ENCODE measurements at places on chromosomes 12 and 14.

GRCh38 chr14:30958555-30959407, 66.7 kb upstream of the AP4S1 start:
- DNase-seq: no peak

DNA sequence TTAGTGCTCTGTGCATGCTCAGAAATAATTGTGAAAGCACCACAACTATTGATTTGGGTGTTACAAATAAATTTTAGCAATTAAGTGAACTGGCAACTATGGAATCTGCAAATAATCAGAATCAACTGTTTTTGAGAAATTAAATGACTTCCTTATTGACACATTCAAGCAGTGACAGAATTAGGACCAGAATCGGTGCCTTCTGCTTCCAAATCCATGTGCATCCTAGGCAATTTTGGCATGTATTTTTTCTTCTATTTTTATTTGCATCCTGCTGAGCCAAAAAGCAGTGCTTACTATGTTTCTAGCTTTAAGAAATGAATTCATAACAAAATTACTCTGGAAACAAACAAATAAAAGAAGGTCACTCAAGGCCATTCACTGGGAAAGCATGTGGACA, 408.2 kb downstream of the GXYLT1 start:
- DNase-seq: no peak

DNA sequence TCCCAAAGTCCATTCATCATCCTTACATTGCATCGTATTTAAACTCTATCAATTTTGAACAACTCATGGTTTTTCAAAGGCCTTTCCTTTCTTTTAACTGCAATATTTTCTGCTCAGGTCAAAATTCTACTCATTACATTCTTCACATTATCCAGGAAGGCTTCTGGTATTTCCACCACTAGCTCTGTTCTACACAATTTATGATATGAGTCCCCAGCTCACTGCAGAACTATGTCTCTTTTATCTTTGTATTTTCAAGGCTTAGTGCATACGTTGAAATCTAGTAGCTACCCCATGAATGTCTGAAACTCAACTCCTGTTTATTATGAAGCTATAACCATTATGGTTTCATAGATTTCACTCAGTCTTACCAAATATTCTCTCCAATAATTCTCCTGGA, 282.9 kb downstream of the DUSP6 start:
- DNase-seq: no peak

- no peak for DNase-seq
Observed at GRCh38 chr12:89895591-89895990, 187.0 kb upstream of the ATP2B1 start.

DNA sequence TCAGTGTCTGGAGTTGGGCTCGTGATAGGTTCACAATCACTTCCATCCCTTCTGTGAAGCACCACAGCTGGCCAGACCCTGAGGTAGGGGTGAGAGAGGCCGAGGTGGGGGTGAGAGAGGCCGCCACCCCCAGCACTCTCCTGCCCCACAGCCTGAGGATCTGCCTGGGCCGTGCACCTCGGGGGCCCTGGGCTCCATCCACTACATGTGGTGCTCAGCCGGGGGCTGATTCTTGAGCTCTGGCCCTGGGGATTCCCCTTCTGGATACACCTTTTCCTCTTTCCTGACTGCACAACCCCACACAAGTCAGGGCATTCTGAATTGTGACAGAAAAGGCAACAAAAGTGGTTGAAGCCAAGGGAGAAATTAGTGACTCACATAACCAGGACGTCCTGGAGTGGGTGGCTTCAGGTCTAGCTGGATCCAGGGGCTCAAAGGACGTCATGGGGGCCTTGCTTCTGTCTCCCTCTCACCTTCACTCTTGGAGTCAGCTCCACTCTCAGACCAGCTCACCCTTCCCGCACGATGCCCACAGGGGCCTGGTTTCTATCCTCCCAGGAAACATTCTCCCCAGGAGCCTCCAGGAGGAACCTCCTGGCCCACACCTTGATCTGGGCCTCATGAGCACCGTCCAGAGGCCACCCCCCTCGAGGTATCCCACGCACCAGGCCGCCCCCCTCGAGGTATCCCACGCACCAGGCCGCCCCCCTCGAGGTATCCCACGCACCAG, 12.1 kb upstream of the FBRSL1 start:
- DNase-seq: no peak

- no peak for DNase-seq
Observed at GRCh38 chr12:50567926-50568325, 63.1 kb downstream of the DIP2B start.

- DNase-seq: peak; percentile 63
Observed at GRCh38 chr12:3275171-3276041, 198.2 kb downstream of the TSPAN9 start.

- no peak for DNase-seq
Observed at GRCh38 chr14:103172921-103173320, 49.7 kb downstream of the TNFAIP2 start.

DNA sequence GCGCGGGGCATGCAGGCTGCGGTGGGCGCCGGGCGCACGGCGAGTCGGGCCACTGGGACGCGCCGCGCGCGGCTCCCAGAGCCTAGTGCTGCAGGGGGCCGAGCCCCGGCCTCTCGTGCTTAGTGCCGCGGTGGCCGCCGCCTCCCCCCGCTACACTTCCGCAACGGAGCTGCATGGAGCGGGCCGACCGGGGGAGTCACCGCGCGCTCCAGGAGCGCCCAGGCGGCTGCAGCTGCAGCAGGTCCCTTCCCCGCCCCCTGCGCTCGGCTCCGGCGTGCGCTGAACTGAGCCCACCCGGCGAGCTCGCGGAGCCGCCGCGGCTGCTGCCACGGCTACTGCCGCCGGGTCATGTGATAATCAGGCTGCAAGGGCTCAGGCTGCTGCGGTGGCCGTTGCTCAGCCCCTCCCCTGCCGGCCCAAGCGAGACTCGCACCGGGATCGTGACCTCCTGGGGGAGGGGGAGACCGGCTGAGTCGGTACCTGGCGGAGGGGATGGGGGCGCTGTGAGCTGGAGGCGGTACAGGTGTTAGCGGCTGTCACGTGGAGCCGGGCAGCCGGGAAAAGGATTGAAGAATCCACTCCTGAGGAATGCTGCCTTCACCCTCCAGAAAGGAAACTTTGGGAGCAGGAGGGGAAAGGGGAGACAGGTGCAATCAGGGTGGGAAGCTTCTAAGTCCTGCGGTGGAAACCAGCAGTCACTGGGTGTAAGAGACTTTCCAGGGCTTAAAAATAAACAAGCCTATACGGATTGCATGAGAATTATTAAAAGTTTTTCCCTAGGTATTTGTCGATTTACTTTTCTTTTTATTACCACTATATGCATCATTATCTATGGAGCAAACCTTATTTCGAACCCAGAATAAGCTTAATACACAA, at the start of gene PPM1H:
PPM1H (minus strand) TSS at position 352 of the 876 bp plus-strand sequence. CDS start 414 bp downstream, outside the sequence.
- no peak for DNase-seq

DNA sequence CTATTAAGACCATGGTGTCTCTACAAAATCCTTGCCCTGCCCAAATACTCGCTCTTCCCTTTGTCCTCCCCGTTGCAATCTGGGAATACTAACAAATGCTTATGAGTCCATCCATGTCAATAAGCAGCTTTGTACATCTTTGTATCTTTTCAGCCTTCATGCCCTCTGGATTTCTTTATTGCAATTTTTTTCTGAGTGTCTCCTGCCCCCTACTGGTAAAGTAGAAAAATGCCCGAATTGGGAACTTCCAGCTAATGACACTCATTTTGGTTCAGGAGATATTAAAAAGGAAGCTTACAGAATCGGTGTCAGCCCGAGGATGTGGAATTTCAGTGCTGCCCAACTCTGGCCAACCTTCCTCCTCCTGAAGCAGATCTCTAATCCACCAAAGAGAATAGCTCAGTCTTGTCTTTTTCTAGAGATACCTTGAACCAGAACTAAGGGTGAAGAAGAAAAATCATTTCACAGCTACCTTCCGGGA, 46.0 kb downstream of the SH2B3 start:
- peak; percentile 12 for DNase-seq

- no peak for DNase-seq
Observed at GRCh38 chr12:42090899-42091298, 53.8 kb downstream of the GXYLT1 start.

DNA sequence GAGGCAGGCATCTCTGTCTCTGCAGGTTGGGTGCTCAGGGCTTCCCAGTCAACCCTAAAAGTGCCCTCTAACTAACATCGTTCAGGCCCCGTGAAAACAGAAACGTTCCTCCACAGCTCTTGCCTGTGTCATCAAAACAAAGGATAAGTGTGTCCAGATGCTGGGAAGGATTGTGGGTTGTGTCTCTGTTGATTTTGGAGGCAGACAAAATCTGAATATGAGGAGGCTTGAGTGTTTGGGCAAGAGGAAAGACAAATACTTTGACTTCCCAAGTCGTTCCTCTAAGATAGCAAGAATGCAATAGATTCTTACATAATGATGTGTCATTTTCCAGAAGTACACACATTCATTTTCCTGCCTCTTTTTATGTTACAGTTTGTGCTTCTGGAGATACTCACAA, 52.9 kb downstream of the SERPINA3 start:
- DNase-seq: no peak

- DNase-seq: no peak
Observed at GRCh38 chr14:64550621-64551333, 1.0 kb downstream of the PPP1R36 start.

DNA sequence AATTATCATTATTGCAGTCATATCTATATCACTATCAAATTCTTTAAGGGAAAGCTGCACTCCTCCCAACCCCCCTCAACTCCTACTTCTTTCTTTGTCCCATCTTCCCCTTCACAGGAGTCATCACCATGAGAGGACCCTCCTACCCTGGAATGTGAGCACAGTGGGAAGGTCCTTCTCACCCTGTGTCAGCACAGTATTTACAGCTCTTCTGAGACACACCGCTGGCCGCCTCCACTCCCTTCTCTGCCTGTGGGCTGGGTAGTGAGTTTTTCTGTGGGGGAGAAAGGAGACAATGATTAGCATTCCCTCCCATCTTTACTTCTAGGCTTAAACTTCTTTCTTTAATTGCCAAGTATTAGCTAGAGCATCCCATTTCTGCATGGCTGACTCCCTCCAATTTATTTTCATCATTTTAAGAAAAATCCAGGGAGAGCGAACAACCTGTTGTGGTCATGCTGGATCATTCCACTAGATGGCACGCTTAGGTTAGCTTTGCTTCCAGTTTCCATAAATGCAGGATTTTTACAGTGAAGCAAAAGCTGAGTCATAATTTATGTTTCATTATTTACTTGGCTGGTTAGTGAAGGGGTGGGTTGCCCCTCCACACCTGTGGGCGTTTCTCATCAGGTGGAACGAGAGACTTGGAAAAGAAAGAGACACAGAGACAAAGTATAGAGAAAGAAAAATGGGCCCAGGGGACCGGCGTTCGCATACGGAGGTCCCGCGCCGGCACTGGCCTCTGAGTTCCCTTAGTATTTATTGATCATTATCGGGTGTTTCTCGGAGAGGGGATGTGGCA, 188.5 kb downstream of the ALX1 start:
- DNase-seq: peak; percentile 48

DNA sequence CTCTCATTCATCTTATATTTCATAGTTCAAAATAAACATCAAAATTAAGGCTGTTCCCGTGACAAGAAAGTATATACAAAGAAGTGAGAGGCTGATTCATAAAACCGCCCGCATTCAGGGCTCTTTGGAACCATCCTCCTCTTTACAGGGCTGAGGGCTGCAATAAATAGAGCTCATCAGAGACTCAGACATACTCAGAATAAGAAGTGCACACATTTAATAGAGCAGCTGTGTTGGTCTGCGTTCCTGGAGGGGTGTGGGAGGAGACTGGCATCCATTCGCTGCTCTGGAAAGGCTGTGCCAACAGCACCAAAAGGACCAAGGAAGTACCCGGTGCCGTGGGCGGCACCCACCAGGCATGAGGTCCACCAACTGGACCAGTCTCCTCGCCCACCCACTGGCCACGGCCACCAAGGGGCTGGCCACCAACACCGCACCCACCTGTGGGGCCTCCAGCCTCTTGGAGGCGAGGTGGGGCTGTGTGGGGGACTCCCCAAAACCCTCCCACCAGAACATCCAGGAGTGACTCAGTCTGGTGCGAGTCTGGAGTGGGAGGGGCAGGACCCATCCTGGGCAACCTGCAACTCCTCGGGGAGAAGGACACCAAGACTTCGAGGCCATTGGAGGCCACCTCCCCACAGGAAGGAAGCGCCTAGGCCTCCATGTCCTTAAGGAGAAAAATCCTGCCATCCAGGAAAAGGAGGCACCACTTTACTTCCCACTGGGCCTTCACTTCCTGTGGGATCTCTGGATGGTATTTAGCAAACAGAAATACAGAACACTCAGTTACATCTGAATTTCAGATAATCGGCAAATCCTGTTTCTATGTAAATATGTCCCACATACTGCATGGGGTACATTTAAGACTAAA, 32.7 kb downstream of the VCPKMT start:
- no peak for DNase-seq

DNA sequence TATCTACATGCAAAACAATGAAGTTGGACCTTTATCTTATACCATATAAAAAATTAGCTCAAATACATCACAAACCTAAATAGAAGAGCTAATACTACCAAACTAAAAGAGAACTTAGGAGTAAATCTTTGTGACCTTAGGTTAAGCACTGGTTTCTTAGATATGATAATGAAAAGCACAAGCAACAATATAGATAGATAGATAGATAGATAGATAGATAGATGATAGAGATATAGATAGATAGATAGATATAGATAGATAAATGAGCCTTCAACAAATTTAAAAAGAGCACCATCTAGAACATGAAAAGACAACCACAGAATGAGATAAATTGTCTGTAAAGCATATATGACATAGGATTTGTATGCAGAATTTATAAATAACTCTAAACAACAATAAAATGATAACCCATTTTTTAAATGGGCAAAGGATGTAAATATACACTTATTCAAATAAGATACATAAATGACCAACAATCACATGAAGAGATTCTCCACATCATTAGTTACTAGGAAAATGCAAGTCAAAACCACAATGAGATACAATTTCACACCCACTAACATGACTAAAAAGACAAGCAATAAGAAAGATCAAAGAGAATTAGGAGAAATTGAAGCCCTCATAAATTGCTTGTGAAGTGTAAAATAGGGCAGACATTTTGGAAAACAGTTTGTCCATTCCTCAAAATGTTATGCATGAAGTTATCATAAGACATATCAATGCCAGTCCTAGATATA, 293.7 kb downstream of the BTG1 start:
- DNase-seq: no peak

- no peak for DNase-seq
Observed at GRCh38 chr12:89493670-89494302, 30.8 kb downstream of the GALNT4 start.

- DNase-seq: no peak
Observed at GRCh38 chr12:43893670-43894069, 57.8 kb downstream of the TMEM117 start.

- no peak for DNase-seq
Observed at GRCh38 chr14:69002069-69002468, 23.0 kb upstream of the ACTN1 start.

DNA sequence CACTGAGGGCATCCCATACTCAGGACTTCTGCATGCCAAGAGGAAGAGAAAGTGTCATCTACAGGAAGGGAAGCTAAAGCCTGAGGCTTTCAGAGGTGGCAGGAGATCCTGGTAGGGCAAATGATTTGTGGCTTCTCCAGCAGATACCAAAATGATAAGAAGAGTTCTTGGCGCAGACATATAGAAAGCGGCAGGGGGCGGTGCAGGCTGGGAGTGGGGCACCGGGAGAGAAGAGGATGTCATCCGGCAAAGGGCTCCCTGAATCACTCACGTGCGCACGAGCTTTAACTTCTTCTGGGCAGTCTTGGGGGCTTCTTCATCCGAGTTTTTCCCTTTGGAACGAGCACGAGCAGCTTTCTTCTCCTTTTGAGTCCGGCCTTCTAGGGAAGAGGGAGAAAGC, 5.2 kb upstream of the ACRBP start:
- DNase-seq: no peak
